RWPE2 (cell line): ENCODE measurements at places on chromosomes 1 and 21.
A peak's percentile ranks its signal among the peaks of the same experiment; 100 is the strongest.

- H3K36me3 ChIP-seq = no peaks in the 10 kb centered on the region
- no peaks in the 10 kb centered on the region for H3K27me3 ChIP-seq
- no peak overlapping the region for H3K4me3 ChIP-seq
- no peak for DNase-seq
- no peak overlapping the region for H3K27ac ChIP-seq
- no peaks in the 10 kb centered on the region for H3K4me1 ChIP-seq
Observed at GRCh38 chr1:180540697-180541594, 17.8 kb upstream of the OVAAL start.

DNA sequence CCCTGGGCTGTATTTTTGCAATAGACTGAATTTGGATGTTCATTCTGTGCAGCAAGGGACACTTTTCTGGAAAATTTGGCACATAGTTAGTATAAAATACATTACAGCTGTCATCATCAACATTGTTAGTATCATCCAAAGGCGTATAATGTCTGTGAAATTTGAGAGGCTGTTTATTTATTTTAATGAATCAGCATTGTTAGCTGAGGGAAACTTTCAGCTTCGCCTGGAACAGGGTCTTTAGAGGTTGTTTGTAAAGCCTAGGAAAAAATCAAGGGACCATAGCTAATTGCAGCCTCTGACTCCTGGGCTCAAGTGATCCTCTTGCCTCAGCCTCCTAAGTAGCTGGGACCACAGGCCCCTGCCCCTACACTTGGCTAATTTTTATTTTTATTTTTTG, 106.8 kb upstream of the USP24 start:
- DNase-seq = no peak
- H3K4me3 ChIP-seq = no peak overlapping the region
- H3K27me3 ChIP-seq = no peaks in the 10 kb centered on the region
- peaks cover 29% of the 10 kb centered on the region for H3K4me1 ChIP-seq
- H3K27ac ChIP-seq = peak overlapping the region; percentile 23

- H3K4me1 ChIP-seq = no peaks in the 10 kb centered on the region
- no peaks in the 10 kb centered on the region for H3K36me3 ChIP-seq
Observed at GRCh38 chr21:40047993-40048730, 180.9 kb downstream of the PCP4 start.

- no peak overlapping the region for H3K4me3 ChIP-seq
- no peak overlapping the region for H3K27ac ChIP-seq
- H3K36me3 ChIP-seq = no peaks in the 10 kb centered on the region
- H3K27me3 ChIP-seq = no peaks in the 10 kb centered on the region
- no peak for DNase-seq
Observed at GRCh38 chr1:209516771-209517680, 66.5 kb upstream of the CAMK1G start.

- no peak overlapping the region for H3K27ac ChIP-seq
- H3K36me3 ChIP-seq = no peaks in the 10 kb centered on the region
- no peak for DNase-seq
Observed at GRCh38 chr1:101365186-101365585, 128.4 kb downstream of the S1PR1 start.

DNA sequence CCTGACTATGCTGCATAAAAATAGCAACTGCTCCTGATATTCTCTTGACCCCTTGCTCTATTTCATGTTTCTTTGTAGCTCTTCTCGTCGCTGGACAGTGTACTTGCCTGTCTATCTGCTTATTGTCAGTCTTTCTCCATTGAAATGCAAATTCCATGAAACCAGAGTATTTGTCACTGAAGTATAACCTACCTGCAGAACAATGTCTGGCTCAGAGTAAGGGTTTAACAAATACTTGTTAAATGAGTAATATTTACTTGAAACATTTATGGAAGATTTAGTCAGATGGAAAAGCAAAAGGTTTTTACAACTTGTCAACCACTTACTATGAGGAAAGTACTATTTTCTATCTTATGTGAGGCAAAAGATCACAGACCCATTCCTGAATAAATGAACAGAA, 19.9 kb upstream of the ERICH3 start:
- H3K4me1 ChIP-seq = peaks cover 13% of the 10 kb centered on the region
- no peaks in the 10 kb centered on the region for H3K27me3 ChIP-seq
- no peak overlapping the region for H3K4me3 ChIP-seq
- H3K27ac ChIP-seq = peak overlapping the region; percentile 18
- no peaks in the 10 kb centered on the region for H3K36me3 ChIP-seq

GRCh38 chr21:26227130-26227529, 56.6 kb upstream of the APP start:
- H3K4me1 ChIP-seq = no peaks in the 10 kb centered on the region
- no peaks in the 10 kb centered on the region for H3K36me3 ChIP-seq
- no peak for DNase-seq
- H3K4me3 ChIP-seq = no peak overlapping the region

- no peaks in the 10 kb centered on the region for H3K4me1 ChIP-seq
- no peak within 1 kb of the TSS for H3K27ac ChIP-seq
- DNase-seq = no peak
- no peaks in the 10 kb centered on the region for H3K36me3 ChIP-seq
- peaks cover 8% of the 10 kb centered on the region for H3K27me3 ChIP-seq
- H3K4me3 ChIP-seq = peak within 1 kb of the TSS; percentile 20
Observed at GRCh38 chr1:27634985-27635367, at the start of gene FGR. Gene FGR (minus strand): TSS chr1:27635185. CDS start chr1:27623916, 11,269 bp downstream.

DNA sequence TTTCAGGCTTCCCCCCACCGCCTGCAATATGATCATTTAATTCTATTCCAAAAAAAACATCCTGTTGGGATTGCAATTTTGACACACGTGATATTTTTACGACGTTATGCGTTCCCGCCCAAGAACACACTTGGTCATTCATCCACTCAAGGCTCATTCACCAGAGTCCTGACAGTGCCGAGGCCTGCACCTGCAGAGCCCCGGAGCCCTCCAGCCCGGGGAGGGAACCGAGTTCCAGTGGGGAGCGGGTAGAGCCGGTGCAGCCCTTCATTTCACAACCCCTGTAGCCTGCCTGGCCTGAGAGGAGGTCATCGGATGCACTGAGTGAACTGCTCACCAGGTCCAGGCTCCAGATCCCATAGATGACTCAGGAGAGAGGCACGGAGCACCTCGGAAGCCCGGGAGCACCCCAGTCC, 156.0 kb upstream of the BACE2 start:
- H3K4me1 ChIP-seq = no peaks in the 10 kb centered on the region
- H3K27ac ChIP-seq = no peak overlapping the region
- no peaks in the 10 kb centered on the region for H3K36me3 ChIP-seq

- H3K27me3 ChIP-seq = no peaks in the 10 kb centered on the region
- no peak for DNase-seq
- 0 out of 2 replicates have a peak, but pooled peaks cover 5% of the 10 kb centered on the region for H3K36me3 ChIP-seq
- H3K4me1 ChIP-seq = no peaks in the 10 kb centered on the region
Observed at GRCh38 chr1:155199792-155200191, 7.9 kb downstream of the THBS3 start.

GRCh38 chr21:33642896-33643657, 776 bp downstream of the ITSN1 start:
- H3K36me3 ChIP-seq = no peaks in the 10 kb centered on the region
- no peak for DNase-seq
- peaks cover 23% of the 10 kb centered on the region for H3K4me1 ChIP-seq
- H3K27ac ChIP-seq = peak overlapping the region; percentile 62
- H3K4me3 ChIP-seq = peak overlapping the region; percentile 75
